GM19239 (cell line): ENCODE measurements at places on chromosomes 3 and 15.

DNA sequence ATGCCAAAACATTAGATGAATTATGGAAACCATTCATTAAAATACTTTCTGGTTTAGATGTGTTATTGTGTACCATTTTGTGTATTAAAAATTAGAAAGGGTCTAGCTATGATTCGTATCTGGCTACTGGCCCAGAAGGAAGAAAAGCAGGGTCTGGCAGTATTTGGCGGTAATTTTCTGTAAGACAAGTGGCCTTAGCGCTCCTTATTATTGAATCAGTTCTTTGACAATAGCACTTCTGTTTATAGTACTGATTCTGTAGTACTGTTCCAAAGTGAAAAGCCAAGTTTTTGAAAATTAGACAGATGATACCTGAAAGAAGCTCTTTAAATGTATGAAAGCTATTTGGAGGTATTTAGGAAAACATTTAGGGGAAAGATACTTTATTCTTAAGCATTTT is 10.2 kb downstream of the GLCE start:
- DNase-seq = no peak

- no peak for DNase-seq
Observed at GRCh38 chr15:63369781-63370180, 11.9 kb downstream of the CA12 start.

GRCh38 chr3:129985113-129985512 is 10.6 kb downstream of the TRH start:
- DNase-seq = no peak

DNA sequence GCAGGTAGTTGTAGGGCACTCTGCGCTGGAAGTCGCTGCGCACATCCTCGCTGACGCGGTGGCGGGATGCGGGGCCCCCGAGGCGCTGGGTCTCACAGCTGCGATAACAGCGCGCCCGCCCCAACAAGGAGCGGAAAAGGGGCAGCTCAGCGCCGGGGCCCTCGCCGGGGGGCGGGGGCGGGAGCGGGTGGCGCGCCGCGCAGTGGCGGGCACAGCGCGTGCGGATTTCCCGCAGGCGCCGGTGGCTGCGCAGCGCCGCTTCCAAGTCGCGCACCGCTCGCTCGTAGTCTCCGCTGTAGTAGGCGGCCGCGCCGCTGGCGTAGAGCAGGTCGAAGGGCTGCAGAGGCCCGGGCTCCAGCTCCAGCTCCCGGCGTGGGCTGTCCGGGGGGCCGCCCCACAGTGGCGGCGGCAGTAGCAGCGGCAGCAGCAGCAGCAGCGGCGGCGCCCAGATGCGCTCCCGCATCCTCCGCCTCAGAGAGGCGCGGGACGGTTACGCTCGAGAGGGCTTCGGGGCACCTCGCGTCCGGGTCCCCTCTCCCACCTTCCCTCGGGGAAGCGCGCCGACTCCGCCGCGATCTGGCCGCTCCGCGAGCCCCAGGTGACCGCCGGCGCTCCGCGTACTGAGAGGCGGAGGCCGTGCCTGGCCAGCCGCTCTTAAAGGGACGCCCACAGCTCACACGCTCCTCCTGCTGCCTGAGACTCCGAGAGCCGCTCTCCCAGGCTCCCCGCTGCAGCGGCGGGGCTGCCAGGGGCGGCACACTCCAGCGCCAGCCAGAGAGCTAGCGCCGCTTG is at the start of gene P3H2:
Gene P3H2 (minus strand): TSS at position 629 of the 792 bp plus-strand sequence. CDS start 166 bp downstream, at position 463.
- no peak for DNase-seq

- peak; percentile 12 for DNase-seq
Observed at GRCh38 chr15:52567871-52568600, 794 bp downstream of the ARPP19 start.

GRCh38 chr3:5013021-5013906 is 34.0 kb downstream of the BHLHE40 start:
- no peak for DNase-seq

- DNase-seq = no peak
Observed at GRCh38 chr3:175015056-175015635, 156.0 kb downstream of the NAALADL2 start.

DNA sequence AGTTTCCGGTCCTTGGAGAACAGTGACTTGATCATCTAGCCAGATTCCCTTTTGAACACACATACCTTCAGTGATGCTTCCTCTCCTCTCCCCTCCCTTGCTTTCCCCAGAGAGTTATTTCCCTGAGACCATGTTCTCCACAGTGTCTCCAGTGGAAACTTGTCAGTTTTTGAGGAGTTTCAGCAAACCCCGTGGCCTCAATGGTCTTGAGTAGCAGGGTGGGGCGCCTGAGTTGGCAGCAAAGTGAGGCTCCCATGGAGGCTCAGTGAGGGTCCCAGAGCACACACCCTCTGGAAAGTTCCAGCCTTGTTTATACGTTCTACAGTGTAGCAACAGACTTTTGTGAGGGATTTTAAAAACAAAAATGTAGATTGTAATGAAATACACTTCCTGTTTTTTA is 135.1 kb downstream of the LRRC28 start:
- DNase-seq = no peak

DNA sequence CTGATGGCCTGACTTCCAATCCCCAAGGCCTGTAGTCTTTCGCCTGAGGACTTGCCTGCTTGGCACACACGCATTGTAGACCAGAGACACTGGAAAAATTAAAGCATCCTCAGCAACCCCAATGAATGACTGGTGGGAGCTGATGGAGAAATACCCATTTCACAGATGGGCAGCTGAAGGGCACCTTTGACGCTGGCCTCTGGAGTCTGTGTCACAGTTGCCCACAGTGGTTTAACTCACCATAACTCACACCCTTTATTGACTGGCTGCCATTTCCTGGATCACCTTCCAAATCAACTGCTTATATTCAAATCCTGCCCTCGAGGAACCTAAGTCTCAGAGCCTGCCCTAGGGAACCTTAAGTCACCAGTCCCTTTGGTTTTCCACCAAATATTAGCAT is 183.1 kb downstream of the SHQ1 start:
- DNase-seq = no peak

DNA sequence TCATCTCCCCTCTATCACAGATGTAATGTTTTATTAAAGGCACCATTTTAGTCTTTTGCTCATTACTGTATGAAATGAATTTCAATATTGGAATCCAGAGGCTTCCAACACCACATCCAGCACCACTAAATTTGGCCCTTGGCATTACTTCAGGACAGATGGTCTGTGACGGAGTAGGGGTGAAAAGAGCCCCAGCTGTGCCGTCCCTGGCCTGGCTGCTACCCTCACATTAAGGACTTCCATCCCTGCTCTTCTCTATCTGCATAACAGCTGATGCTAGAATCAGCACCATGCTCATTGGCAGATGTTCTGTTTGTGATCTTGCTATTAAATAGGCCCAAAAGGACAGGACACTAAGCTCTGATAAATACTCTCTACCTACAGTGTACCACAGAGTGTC is 152.9 kb downstream of the IL1RAP start:
- DNase-seq = no peak

- no peak for DNase-seq
Observed at GRCh38 chr15:67419705-67420104, 101.2 kb upstream of the C15orf61 start.

DNA sequence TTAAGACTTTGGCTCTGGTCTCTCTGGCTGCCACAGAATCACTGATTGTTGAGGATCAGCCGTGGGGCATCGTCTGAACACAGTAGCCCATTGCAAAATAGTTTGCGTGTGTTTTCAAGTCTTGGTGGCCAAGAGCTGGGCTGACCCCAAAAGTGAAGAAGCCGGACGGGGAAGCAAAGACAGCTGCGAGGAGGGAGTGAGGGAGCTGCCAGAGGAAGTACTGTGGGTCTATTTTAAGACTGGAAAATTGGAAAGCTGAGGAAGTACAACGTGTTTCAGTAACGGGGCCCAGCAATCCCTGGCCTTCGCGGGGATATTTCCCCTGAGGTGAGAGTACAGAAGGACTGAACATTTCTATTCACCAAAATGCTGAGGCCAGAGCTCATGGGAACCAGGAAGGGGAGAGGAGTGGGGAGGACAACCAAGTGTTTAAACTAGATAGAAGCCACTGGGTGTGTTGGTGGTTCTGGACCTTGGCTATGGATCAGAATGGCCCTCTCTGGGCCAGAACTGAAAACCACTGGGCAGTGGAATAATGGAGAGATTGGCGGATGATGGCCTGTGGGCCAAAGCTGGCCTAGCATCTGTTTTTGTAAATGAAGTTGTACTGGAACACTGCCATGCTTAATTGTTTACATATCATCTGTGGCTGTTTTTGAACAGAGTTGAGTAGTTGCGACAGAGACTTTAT is 34.1 kb upstream of the LIMD1 start:
- DNase-seq = no peak

DNA sequence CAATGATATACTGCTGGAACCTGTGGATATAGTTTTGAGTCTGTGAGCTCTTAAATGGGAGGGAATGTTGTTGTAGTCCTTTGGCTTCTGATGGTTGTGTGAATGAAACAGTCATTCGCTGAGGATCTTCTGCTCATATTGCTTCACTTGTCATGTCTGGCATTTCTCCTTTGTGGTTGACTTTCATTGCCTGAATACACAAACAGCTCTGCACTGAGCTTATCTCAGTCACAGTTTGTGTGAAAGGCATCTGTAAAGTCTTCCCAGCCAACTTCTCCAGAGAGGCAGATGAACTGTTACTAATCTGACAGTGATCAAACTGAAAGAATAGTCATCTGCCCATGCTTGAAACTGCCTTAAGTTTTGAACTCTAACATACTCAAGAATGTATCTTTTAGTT is 59.8 kb downstream of the TMED3 start:
- DNase-seq = no peak

DNA sequence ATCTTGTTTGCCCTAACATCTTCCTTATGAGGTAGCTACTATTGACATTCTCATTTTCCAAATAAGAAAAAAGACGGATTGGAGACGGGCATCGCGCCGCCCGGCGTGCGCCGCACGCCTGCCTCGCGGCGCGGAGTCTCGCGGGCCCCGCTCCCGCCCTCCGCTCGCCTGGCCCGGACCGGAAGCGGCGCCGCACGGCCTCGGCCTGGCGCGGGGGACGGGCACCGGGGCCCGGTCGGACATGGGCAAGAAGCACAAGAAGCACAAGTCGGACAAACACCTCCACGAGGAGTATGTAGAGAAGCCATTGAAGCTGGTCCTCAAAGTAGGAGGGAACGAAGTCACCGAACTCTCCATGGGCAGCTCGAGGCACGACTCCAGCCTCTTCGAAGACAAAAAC is 112.0 kb downstream of the IL12A start:
- DNase-seq = no peak

DNA sequence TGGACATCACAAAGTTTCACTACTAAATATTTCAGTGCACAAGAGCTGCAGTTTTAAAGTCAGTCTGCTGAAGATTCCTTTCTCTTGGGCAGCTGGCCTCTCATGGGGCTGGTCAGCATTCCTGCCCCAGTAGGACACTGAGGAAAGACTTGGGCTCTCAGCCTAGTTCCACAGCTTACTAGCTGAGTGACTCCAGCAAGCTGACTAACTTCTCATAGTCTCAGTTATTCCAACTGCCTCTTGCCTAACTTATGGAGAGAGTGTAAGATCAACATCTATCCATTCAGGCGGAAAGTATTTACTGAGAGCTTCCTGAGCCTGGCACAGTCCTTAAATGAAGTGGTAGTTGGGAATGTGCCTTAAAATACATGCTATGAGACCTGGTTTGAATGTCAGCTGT is 27.0 kb downstream of the TM4SF4 start:
- DNase-seq = no peak

- DNase-seq = no peak
Observed at GRCh38 chr3:185511711-185512110, 12.9 kb upstream of the TMEM41A start.

GRCh38 chr15:89462198-89462912 is 34.0 kb downstream of the RHCG start:
- DNase-seq = no peak

DNA sequence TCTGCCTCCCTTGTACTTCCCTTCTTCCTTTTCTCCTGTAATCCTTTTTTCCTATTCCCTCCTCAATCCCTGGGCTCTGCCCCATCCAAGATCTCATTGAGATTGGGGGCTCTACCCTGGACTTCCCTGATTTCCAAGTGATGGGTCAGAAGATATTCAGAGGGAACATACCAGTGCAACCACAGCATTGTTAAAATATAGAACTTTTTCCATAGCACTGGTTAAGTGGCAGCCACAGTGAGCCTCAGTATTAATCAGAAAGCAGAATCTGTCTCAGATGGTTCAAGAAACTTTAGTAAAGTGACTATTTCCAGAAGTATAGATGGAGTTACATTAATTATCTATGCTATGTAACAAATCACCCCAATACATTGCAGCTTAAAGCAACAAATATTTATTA is 18.7 kb upstream of the SCN10A start:
- no peak for DNase-seq

DNA sequence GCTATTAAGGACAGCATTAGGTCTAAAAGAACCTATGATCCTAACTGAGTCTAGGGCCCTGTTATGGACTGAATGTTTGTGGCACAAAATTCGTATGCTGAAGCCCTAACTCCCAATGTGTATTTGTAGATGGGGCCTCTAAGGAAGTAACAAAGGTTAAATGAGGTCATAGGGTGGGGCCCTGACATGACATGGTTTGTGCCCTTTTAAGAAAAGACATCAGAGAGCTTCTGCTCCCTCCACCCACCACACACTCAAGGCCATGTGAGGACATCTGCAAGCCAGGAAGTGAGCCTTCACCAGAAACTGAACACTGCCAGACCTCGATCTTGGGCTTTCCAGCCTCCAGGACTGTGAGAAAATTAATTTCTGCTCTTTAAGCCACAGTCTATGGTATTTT is 49.2 kb downstream of the PHC3 start:
- DNase-seq = no peak

GRCh38 chr15:90762109-90762508 is 45.0 kb downstream of the BLM start:
- DNase-seq = no peak

GRCh38 chr3:124557-125179 is 71.9 kb upstream of the CHL1 start:
- DNase-seq = no peak

- DNase-seq = no peak
Observed at GRCh38 chr3:130088061-130088460, 6.4 kb downstream of the ALG1L2 start.

- no peak for DNase-seq
Observed at GRCh38 chr15:70493787-70494516, 269.4 kb downstream of the UACA start.

- no peak for DNase-seq
Observed at GRCh38 chr15:101248274-101248673, 3.6 kb downstream of the CHSY1 start.
